ENCODE measurements at places on chromosomes 5 and 9. TPM values are rescaled to one million over a fixed set of nuclear protein-coding genes. Genes with fewer than 3 reads are reported as not detected.

The RALGPS1 gene
- 5.5 TPM for total RNA-seq

GRCh38 chr5:87354496-87354895 lies 58.2 kb downstream of the CCNH start:
- H3K27ac ChIP-seq, result no peak overlapping the region
- no peaks in the 10 kb centered on the region for H3K27me3 ChIP-seq
- peaks cover 9% of the 10 kb centered on the region for H3K36me3 ChIP-seq
- H3K4me1 ChIP-seq, result no peaks in the 10 kb centered on the region
- no peak for DNase-seq

DNA sequence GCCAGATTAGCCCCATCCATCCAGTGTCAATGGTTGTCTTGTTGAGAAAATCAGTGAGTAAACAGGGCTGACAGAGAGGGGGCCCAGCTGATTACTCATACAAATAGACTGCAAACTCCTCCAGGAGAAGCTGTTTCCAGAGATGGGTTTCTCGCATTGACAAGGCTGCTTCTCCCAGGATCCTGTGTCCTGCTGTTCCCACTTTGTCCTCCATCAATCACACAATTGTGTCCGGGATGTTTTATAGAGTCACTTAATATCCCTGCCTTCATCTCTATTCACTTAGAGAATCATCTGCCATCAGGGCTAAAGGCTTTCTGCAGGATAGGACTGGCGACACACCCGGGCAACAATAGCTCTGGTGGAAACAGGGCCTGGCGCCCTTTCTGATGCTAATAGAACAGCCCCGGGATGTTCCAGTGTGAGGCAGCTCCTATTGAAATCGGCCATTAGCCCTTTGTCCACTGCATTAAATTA lies 71.7 kb upstream of the TBCA start:
- H3K27me3 ChIP-seq, result peaks cover 50% of the 10 kb centered on the region
- H3K36me3 ChIP-seq, result no peaks in the 10 kb centered on the region
- H3K27ac ChIP-seq, result no peak overlapping the region
- no peak for DNase-seq

DNA sequence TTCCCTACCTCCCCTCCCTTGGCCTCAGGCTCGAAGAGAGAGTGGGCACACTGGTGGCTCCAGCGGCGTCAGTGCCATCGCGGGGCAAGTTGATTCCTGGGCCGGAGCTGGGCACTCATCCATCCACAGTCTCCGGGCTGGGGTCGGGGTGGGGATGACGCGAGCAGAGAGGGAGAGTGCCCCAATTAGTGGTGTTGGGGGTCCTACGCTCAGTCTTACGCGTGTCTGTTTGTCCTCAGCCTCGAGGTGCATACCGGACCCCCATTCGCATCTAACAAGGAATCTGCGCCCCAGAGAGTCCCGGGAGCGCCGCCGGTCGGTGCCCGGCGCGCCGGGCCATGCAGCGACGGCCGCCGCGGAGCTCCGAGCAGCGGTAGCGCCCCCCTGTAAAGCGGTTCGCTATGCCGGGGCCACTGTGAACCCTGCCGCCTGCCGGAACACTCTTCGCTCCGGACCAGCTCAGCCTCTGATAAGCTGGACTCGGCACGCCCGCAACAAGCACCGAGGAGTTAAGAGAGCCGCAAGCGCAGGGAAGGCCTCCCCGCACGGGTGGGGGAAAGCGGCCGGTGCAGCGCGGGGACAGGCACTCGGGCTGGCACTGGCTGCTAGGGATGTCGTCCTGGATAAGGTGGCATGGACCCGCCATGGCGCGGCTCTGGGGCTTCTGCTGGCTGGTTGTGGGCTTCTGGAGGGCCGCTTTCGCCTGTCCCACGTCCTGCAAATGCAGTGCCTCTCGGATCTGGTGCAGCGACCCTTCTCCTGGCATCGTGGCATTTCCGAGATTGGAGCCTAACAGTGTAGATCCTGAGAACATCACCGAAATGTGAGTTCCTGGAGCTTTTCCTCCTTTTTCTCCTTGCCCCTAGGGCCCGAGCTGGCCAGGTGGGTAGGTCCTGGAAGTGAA lies 861 bp downstream of the NTRK2 start:
- H3K4me1 ChIP-seq, result peaks cover 15% of the 10 kb centered on the region
- no peak overlapping the region for H3K4me3 ChIP-seq
- no peak overlapping the region for H3K27ac ChIP-seq
- peaks cover 32% of the 10 kb centered on the region for H3K27me3 ChIP-seq

DNA sequence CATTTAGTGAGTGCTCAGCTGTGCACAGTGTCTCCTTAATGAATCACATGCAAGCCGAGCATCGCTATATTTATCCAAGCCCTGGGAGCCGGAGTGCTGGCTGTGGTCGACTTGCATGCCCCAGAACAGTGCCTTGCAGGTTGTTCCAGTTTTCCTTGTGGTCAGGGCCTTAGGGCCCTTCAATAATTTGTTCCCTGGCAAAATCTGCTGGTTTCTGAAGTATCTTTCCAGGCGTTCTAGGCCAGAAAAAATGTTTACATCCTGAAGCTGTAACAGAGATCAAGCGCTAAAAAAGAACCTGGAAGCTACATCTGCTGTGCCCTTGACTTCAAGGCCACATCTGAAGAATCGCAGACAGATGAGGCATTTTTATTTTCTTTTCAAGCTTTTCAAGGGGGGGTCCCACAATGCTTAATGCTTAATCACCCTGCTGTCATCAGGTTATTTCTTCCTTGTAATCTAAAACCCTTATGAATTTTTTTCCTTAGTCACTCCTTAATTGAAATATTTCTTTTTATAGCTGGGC lies 105.8 kb downstream of the DOCK2 start:
- H3K27ac ChIP-seq, result no peak overlapping the region
- DNase-seq, result no peak
- no peaks in the 10 kb centered on the region for H3K27me3 ChIP-seq

- H3K4me1 ChIP-seq, result peaks cover 13% of the 10 kb centered on the region
- H3K27me3 ChIP-seq, result no peaks in the 10 kb centered on the region
- H3K36me3 ChIP-seq, result no peaks in the 10 kb centered on the region
- DNase-seq, result peak; percentile 36
- no peak overlapping the region for H3K4me3 ChIP-seq
- no peak overlapping the region for H3K27ac ChIP-seq
Measured at GRCh38 chr9:79559495-79560181, 12.1 kb upstream of the TLE4 start.

The SOHLH1 gene
- not detected for total RNA-seq

DNA sequence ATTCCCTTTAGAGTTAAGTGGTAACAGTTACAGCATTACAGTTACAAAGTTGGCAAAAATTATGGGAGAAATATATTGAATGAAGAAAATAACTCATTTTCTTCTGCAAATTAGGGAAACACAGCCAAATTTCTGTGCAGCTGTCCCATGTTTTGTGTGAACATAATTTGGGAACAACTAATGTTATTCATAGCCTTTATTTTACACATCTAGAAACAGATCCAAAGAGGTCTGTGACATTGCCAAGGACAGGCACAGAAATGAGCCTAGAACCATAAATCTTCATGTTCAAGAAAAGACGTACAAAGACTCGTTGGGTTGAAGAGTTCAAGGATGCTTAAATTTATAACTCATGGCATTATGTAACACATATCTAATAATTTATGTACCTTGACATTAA lies 114.1 kb upstream of the TXNDC8 start:
- H3K4me1 ChIP-seq, result no peaks in the 10 kb centered on the region
- H3K36me3 ChIP-seq, result no peaks in the 10 kb centered on the region
- no peak overlapping the region for H3K27ac ChIP-seq
- no peak overlapping the region for H3K4me3 ChIP-seq
- no peaks in the 10 kb centered on the region for H3K27me3 ChIP-seq

GRCh38 chr5:115170134-115170928 lies 623 bp upstream of the TRIM36 start:
- peak; percentile 49 for DNase-seq
- peak overlapping the region; percentile 24 for H3K4me3 ChIP-seq
- H3K36me3 ChIP-seq, result no peaks in the 10 kb centered on the region
- H3K4me1 ChIP-seq, result peaks cover 11% of the 10 kb centered on the region

DNA sequence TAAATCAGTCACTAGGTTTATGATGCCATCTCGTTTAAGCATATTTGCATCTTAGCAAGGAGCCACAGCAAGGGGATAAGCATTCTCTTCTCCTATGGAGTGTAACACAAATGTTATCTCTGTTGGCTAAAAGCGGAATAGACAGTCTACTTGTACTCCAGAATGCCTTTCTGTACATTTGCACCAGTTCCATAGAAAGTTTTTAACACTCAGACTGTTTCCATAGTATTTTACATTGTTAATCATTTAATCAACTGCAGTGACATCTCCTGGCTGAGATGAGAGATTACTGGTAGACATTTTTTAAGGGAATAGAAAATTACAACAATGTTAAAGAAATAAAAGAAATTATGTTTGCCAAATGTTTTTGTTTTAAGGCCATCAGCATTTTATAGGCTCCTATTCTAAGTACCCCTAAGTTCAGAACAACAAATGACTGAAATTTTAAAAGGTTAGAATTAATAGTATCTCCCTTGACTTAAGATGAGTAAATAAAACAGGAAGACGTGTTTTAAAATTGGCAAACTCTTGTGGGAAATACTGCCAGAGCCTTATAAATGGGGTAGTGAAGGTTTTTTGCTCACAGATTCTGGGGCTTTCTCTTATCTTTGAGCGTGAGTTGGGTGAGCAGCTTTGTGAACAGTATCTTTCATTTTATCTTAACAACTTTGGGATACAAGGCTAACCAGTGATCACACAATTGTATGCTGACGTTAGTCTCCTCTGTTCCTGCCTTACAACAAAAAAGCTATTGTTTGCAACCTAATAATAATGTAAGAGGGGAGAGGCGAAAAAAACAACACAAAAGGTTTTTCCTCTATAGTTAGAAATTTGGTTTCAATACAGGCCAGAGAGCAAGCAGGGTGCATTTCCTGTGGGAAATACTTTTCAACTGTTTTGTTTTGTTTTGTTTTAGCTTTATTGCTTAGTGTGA lies 294.3 kb downstream of the FBXL7 start:
- H3K27me3 ChIP-seq, result no peaks in the 10 kb centered on the region
- H3K27ac ChIP-seq, result peak overlapping the region; percentile 41
- no peaks in the 10 kb centered on the region for H3K36me3 ChIP-seq
- peak; percentile 74 for DNase-seq
- H3K4me1 ChIP-seq, result peaks cover 30% of the 10 kb centered on the region

The CACNA1B gene
- total RNA-seq, result 0.11 TPM

- H3K4me1 ChIP-seq, result no peaks in the 10 kb centered on the region
- no peak overlapping the region for H3K4me3 ChIP-seq
Measured at GRCh38 chr5:53714667-53715010, 154.2 kb downstream of the NDUFS4 start.

GRCh38 chr5:140146523-140146842 lies 20.7 kb downstream of the IGIP start:
- no peak for DNase-seq
- H3K27me3 ChIP-seq, result no peaks in the 10 kb centered on the region
- no peaks in the 10 kb centered on the region for H3K36me3 ChIP-seq
- H3K4me1 ChIP-seq, result no peaks in the 10 kb centered on the region
- H3K27ac ChIP-seq, result no peak overlapping the region

- H3K36me3 ChIP-seq, result no peaks in the 10 kb centered on the region
- no peak overlapping the region for H3K27ac ChIP-seq
- no peaks in the 10 kb centered on the region for H3K4me1 ChIP-seq
Measured at GRCh38 chr5:172064358-172064757, 57.9 kb upstream of the FBXW11 start.

DNA sequence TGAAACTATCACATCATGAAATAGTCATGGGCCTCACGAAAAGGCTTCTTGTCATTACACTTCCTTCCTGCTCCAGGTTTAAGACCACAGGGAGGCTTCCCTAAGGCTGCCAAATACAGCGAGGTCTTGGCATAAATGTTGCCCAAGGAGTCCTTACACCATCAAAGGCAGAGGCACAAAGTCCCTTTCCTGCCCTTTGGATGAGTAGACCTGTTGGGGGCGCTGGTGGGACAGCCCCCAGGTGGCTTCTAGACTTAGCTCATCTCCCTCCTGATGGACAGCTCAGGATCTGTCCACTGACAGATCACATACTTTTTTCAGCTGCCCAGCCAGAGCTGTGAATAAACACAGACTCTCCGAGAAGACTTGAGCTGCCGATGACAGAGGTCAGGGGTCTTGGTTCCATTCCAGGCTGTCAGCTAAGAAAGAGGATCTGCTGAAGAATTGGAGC lies 15.5 kb upstream of the MEGF9 start:
- no peak overlapping the region for H3K4me3 ChIP-seq
- DNase-seq, result no peak
- H3K4me1 ChIP-seq, result peaks cover 15% of the 10 kb centered on the region
- H3K36me3 ChIP-seq, result no peaks in the 10 kb centered on the region
- no peaks in the 10 kb centered on the region for H3K27me3 ChIP-seq
- no peak overlapping the region for H3K27ac ChIP-seq

The ANXA2R gene
- 6.6 TPM for total RNA-seq

GRCh38 chr5:103094737-103095136 lies 25.2 kb downstream of the GIN1 start:
- H3K27ac ChIP-seq, result no peak overlapping the region
- H3K27me3 ChIP-seq, result no peaks in the 10 kb centered on the region
- H3K4me3 ChIP-seq, result no peak overlapping the region

The UBQLN1 gene
- total RNA-seq, result 110 TPM

- H3K4me1 ChIP-seq, result no peaks in the 10 kb centered on the region
- DNase-seq, result no peak
- no peak overlapping the region for H3K27ac ChIP-seq
- no peaks in the 10 kb centered on the region for H3K36me3 ChIP-seq
Measured at GRCh38 chr5:66796305-66797292, 200.4 kb downstream of the MAST4 start.

The TSTD2 gene
- 15.1 TPM for total RNA-seq

DNA sequence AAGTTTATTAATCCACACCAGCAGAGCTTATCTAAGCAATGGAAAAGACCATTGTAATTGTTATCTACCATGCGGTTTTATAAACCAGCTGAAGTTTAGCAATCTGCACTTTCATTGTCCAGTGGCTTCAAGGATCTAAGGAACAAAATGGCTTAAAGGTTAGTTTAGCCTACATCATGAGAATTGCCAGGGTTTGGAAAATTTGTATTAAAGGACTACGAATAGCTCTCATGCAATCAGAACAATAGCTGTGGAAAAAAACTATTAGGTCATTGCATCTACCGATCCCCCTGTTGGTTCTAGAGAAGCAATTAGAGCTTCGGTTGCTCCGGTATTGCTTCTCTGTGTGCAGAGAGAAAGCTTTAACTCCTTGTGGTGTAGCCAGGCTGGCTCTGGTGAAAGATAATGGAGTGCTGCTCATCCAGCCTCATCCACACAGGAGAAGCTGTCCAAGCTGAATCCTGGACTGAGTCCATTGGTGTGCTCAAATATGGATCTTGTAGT lies 86.3 kb upstream of the SLC12A2 start:
- no peaks in the 10 kb centered on the region for H3K27me3 ChIP-seq
- no peak overlapping the region for H3K27ac ChIP-seq
- H3K4me1 ChIP-seq, result no peaks in the 10 kb centered on the region

GRCh38 chr5:169648725-169649310 lies 11.7 kb downstream of the DOCK2 start:
- no peak overlapping the region for H3K4me3 ChIP-seq
- H3K36me3 ChIP-seq, result no peaks in the 10 kb centered on the region
- H3K4me1 ChIP-seq, result peaks cover 13% of the 10 kb centered on the region
- H3K27ac ChIP-seq, result no peak overlapping the region
- no peak for DNase-seq

The CDKN2A gene
- 9.3 TPM for total RNA-seq

All from endothelial cell of umbilical vein (primary cell).